ENCODE measurements at places on chromosomes 4 and X.

DNA sequence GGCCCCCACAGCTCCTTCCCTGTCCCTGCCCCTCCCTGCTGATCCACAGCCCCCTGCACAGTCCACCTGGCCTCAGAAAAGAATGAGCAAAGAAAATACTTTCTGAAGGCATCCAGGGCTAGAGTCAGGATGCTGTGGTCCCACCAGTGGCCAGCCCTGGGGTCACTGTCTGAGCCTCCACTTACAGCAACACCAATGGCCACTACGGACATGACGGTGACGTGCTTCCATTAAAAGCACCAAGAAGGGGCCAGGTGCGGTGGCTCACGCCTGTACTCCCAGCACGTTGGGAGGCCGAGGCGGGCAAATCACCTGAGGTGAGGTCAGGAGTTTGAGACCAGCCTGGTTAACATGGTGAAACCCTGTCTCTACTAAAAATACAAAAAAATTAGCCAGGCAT lies 4.0 kb downstream of the JAKMIP1 start:
- H3K36me3 ChIP-seq: no peaks in the 10 kb centered on the region
- no peak overlapping the region for H3K27ac ChIP-seq
- H3K27me3 ChIP-seq: peaks cover 52% of the 10 kb centered on the region
- no peak overlapping the region for H3K4me3 ChIP-seq
- peaks cover 9% of the 10 kb centered on the region for H3K4me1 ChIP-seq

DNA sequence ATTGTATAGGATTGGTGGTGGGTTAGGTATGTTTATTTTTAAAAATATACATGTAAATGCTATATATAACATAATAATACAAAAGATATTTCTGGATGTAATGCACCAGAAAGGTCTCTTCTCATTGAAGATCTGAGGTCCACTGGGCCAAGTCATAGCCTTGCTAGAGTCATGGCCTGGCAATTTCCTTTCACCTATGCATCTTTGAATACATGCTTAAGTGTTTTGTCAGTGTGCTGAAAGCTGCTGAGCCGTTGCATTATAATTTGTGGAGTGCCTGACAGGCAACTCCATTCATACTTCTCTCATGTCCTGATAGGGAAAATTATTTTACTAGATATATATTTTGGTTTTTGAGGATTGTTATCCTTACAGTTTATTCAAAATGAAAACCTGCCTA lies 410.2 kb upstream of the CT83 start:
- H3K27ac ChIP-seq: no peak overlapping the region
- H3K36me3 ChIP-seq: no peaks in the 10 kb centered on the region
- H3K4me1 ChIP-seq: no peaks in the 10 kb centered on the region
- DNase-seq: no peak

GRCh38 chr4:109294006-109294405 lies 8.5 kb downstream of the COL25A1 start:
- no peak overlapping the region for H3K27ac ChIP-seq
- DNase-seq: no peak

- H3K27ac ChIP-seq: peak overlapping the region; percentile 85
- H3K4me1 ChIP-seq: peaks cover 37% of the 10 kb centered on the region
- H3K36me3 ChIP-seq: no peaks in the 10 kb centered on the region
- no peaks in the 10 kb centered on the region for H3K27me3 ChIP-seq
Measured at GRCh38 chr4:184649971-184650855, 675 bp downstream of the PRIMPOL start.

GRCh38 chrX:87045352-87045751 lies 472.2 kb upstream of the KLHL4 start:
- H3K4me1 ChIP-seq: no peaks in the 10 kb centered on the region
- no peak for DNase-seq
- no peak overlapping the region for H3K27ac ChIP-seq
- H3K36me3 ChIP-seq: no peaks in the 10 kb centered on the region
- H3K27me3 ChIP-seq: no peaks in the 10 kb centered on the region

GRCh38 chr4:6892190-6892908 lies 17.3 kb upstream of the TBC1D14 start:
- peak; percentile 69 for DNase-seq
- peaks cover 21% of the 10 kb centered on the region for H3K4me1 ChIP-seq
- no peak overlapping the region for H3K4me3 ChIP-seq
- peak overlapping the region; percentile 73 for H3K27ac ChIP-seq
- H3K27me3 ChIP-seq: no peaks in the 10 kb centered on the region
- H3K36me3 ChIP-seq: no peaks in the 10 kb centered on the region

- H3K27me3 ChIP-seq: no peaks in the 10 kb centered on the region
- no peak for DNase-seq
- no peaks in the 10 kb centered on the region for H3K4me1 ChIP-seq
- no peaks in the 10 kb centered on the region for H3K36me3 ChIP-seq
- no peak overlapping the region for H3K27ac ChIP-seq
Measured at GRCh38 chrX:23656684-23657083, 10.6 kb upstream of the PRDX4 start.

DNA sequence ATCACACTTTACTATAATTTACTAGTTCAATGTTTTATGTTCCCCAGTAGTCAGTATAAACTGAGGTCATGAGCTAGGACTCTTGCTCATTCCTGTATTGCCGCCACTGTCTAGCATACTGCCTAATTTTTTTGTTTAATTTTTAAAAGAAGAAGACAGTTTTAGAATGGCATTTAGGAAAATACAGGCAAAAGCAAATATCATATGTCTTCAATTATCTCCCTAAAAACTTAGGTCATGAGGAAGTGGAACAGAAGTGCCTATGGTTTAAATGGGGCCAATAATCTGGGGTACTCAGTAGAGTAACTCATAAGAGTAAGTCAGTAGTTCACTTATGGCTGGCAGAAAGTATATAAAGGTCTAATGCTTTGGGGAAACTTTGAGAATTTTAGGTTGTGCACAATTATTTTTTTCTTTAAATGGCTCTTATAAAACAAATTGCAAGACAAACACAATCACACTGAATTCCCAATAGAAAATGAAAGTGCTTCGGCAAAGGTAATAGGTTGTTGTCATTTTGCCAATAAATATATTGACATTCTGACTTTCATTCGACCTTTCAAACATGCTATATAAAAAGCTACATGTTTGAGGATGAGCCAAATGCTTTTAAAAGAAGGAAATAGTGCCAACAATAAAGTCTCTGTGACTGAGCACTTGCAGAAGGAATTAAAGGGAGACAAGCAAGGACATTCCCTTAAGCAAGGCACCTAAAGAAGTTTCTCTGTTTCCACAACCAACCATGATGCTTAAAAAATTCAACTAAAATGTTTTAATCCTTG lies 390.1 kb downstream of the PDGFC start:
- DNase-seq: no peak
- H3K27ac ChIP-seq: no peak overlapping the region
- peak overlapping the region; percentile 9 for H3K4me3 ChIP-seq

DNA sequence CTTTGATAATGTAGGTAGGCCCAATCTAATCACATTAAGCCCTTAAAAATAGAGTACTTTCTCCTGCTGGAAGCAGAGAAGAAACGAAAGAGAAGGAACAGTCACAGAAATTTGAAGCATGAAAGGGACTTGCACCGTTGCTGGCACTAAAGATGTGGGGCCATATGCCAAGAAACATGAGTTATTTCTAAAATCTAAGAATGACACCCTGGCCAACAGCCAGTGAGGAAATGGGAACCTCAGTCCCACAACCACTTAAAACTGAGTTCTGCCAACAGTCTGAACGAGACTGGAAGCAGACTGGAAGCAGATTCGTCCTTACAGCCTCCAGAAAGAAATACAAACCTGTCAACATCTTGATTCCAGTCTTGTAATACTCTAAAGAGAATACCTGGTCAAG lies 70.1 kb downstream of the CENPC start:
- no peaks in the 10 kb centered on the region for H3K27me3 ChIP-seq
- no peak overlapping the region for H3K4me3 ChIP-seq
- no peak overlapping the region for H3K27ac ChIP-seq

GRCh38 chr4:173418639-173419038 lies 19.7 kb upstream of the SCRG1 start:
- peaks cover 8% of the 10 kb centered on the region for H3K4me1 ChIP-seq
- no peaks in the 10 kb centered on the region for H3K27me3 ChIP-seq
- H3K4me3 ChIP-seq: no peak overlapping the region
- DNase-seq: no peak
- H3K27ac ChIP-seq: no peak overlapping the region

DNA sequence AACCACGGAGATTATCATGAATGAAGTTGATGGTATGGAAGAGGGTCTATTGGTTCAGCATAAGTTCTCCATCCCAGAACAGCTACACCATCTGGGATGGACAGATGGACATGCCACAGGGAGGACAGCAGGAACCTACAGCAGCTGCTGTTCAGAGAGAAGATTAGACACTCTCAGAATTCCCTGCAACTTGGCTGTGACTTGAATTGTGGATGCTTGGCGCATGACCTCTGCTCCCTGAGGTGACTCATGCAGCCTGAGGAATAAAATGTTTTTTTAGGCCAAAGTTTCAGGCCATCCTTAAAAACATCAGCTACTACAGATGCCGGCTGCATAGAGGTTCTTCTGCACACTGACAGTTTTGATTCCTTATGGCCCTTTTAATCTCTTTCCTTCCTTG lies 97.3 kb downstream of the RS1 start:
- no peak overlapping the region for H3K4me3 ChIP-seq
- no peaks in the 10 kb centered on the region for H3K36me3 ChIP-seq
- no peaks in the 10 kb centered on the region for H3K27me3 ChIP-seq
- no peak for DNase-seq

- no peaks in the 10 kb centered on the region for H3K36me3 ChIP-seq
- H3K27ac ChIP-seq: no peak overlapping the region
- no peak overlapping the region for H3K4me3 ChIP-seq
Measured at GRCh38 chr4:2141022-2141761, 82.1 kb downstream of the NAT8L start.

- no peaks in the 10 kb centered on the region for H3K4me1 ChIP-seq
- no peaks in the 10 kb centered on the region for H3K36me3 ChIP-seq
- H3K27me3 ChIP-seq: no peaks in the 10 kb centered on the region
- no peak for DNase-seq
- H3K4me3 ChIP-seq: no peak overlapping the region
Measured at GRCh38 chr4:137414802-137415201, 117.5 kb downstream of the PCDH18 start.

DNA sequence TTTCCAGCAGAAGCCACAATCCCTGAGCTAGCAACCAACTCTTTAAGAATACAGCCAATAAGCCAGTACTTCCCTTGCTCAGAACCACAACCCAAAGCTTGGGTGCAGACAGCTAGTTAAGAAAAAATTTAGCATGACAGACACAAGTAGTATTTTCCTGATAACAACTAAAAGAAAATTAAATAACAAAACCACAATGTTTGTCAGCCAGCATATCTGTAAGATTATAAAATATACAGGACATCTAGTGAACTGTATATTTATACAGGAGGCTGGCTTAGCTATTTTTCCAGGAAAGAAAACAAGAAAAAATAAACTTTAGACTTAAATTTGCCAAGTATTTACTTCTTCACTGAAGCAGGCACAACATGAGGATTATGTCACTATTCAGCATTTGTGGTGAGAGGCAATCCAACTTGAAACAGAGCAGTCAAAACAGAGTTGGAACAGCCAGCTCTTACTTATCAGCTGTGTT lies 6.6 kb downstream of the PF4V1 start:
- no peaks in the 10 kb centered on the region for H3K27me3 ChIP-seq
- H3K36me3 ChIP-seq: no peaks in the 10 kb centered on the region
- no peak overlapping the region for H3K27ac ChIP-seq
- H3K4me1 ChIP-seq: peaks cover 16% of the 10 kb centered on the region
- DNase-seq: no peak

DNA sequence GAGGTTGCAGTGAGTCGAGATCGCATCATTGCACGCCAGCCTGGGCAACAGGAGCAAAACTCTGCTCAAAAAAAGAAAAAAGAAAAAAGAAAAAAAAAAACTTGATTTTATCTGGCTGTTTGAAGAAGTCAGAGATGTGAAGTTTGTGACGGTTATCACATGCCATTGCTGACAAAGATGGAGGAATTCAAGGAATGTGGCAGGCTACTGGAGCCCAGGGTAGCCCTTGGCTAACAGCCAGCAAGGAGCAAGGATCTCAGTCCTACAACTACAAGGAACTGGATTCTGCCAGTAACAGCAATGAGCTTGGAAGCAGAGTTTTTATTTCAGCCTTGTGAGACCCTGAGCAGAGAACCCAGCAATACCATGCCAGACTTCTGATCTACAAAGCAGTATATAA lies 24.3 kb upstream of the TET2 start:
- H3K4me3 ChIP-seq: no peak overlapping the region
- DNase-seq: no peak
- H3K27me3 ChIP-seq: no peaks in the 10 kb centered on the region
- no peaks in the 10 kb centered on the region for H3K36me3 ChIP-seq
- no peaks in the 10 kb centered on the region for H3K4me1 ChIP-seq

- no peaks in the 10 kb centered on the region for H3K4me1 ChIP-seq
- H3K27ac ChIP-seq: no peak overlapping the region
- H3K36me3 ChIP-seq: no peaks in the 10 kb centered on the region
- DNase-seq: no peak
Measured at GRCh38 chrX:56385336-56385735, 153.2 kb downstream of the KLF8 start.

DNA sequence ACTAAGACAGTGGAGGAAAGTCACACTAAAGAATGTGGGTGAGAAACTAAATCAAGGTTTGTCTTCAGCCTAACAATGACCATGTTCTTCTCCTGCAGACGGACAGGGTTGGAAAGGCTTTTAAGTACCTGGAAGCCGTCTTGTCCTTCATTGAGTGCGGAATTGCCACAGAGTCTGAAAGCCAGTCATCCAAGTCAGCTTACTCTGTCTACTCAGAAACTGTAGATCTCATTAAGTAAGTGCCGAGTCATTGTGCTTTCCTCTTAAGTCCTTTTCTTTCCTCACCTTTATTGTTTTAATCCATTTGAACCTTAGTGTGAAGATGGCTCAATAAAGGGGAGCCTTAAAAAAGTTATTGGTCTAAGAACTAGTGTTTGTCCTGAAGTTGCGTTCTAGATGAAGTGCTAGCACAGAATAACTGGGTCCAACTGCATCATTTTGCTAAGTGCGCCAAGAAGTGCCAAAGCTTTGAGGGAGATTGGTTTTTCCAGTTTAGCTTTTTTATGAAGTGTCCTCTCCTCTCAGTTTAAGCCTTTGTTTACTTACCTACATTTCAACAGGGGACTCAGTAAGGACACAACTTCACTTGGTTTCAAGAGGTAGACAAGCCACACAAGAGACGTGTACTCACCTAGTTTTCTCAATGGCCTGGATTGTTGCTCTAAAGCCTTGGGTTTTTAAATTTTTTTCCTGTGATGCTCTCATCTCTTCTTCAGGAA lies 89.3 kb downstream of the KLHL8 start:
- H3K4me1 ChIP-seq: no peaks in the 10 kb centered on the region
- no peaks in the 10 kb centered on the region for H3K27me3 ChIP-seq
- no peak overlapping the region for H3K4me3 ChIP-seq
- DNase-seq: no peak

DNA sequence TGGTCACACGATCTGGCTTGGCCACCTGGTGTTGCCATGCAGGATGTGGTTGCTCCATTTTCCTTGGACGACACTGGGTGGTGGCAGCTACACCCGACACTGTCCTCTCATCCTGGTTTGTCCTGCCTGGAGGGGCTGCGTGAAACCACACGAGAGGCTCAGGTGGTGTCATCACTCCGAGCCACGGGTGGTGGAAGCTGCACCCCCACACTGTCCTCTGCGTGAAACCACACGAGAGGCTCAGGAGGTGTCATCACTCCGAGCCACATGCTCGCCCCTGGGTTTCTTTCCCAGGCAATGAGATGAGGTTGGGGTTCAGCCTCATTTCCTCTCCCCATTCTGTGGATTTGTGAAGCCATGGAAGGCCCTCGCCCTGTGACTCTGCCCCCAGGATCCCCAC lies 34.3 kb downstream of the WFS1 start:
- no peak overlapping the region for H3K4me3 ChIP-seq
- peaks cover 4% of the 10 kb centered on the region for H3K27me3 ChIP-seq
- H3K4me1 ChIP-seq: no peaks in the 10 kb centered on the region
- H3K36me3 ChIP-seq: peaks cover 39% of the 10 kb centered on the region
- H3K27ac ChIP-seq: no peak overlapping the region
- no peak for DNase-seq

- no peak for DNase-seq
- no peak overlapping the region for H3K27ac ChIP-seq
- H3K4me1 ChIP-seq: no peaks in the 10 kb centered on the region
- no peaks in the 10 kb centered on the region for H3K27me3 ChIP-seq
- H3K36me3 ChIP-seq: no peaks in the 10 kb centered on the region
Measured at GRCh38 chr4:108940149-108940548, 177.3 kb upstream of the ETNPPL start.
